NCI-H187 (cell line): ENCODE measurements at places on chromosomes 12 and 14.
A peak's percentile ranks its signal among the peaks of the same experiment; 100 is the strongest.

- DNase-seq: no peak
These were observed 518.7 kb downstream of the TMEM121 start for GRCh38 chr14:106044949-106045596.

DNA sequence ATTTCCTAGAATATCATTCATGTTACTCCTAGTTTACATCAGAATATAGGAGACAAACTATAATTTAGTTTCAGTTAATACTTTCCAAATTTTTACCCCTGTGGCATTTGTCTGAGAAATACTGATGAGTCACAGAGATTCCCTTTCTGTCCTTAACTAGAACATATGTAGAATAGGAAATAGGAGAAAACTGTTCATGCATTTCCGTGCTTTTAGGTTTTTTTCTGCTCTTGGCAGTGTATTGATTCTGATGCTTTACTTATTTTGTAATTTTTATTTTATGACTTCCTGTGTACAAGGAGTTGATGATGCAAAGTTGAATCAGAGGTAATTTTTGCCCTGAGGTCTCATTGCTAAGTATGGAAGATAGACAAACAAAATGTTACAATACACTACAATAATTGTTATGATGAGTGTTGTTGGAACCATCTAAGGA, 23.0 kb downstream of the MNAT1 start:
- DNase-seq: no peak

GRCh38 chr12:110314308-110314707, 33.3 kb downstream of the ATP2A2 start:
- DNase-seq: no peak

DNA sequence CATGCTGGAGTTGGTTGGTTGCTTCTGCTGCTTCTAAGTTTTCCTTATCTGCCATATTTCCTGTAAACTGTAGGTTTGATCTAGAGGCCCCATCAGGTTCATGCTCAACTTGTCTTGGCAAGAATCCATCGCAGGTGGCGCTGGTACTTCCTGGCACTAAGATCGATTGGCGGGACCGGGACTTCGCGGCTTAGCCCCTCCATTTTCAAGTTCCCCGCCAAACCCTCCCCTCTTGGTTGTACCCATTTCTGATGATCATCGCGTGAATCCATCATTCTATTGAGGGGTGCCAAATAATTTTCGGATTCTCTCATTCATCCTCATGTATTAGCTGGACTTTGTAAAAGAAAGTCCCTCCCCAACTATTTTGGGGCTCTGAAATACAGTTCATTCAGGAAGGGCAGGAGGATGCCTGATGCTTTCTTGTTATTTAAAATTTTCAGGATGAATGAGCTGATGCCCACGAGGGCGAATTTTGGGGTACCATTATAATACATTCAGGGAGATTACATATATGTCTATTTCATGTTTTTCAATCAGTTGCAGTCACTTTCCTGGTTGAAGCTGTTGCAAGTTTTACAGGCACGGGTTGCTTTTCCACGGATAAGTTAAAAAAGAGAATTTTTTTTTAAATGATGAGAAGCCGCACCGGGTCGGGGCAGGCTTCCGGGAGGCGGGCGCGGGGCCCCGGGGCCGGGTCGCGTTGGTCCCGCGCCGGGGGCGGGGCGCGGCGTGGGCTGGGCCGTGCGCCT, 395 bp upstream of the BRI3BP start:
- peak; percentile 66 for DNase-seq

- DNase-seq: no peak
These were observed 30.7 kb upstream of the HDAC7 start for GRCh38 chr12:47850153-47851084.

GRCh38 chr12:113425960-113426453, 3.8 kb downstream of the SDSL start:
- DNase-seq: no peak

- peak; percentile 6 for DNase-seq
These were observed 44.0 kb downstream of the ARMH4 start for GRCh38 chr14:58107947-58108552.

DNA sequence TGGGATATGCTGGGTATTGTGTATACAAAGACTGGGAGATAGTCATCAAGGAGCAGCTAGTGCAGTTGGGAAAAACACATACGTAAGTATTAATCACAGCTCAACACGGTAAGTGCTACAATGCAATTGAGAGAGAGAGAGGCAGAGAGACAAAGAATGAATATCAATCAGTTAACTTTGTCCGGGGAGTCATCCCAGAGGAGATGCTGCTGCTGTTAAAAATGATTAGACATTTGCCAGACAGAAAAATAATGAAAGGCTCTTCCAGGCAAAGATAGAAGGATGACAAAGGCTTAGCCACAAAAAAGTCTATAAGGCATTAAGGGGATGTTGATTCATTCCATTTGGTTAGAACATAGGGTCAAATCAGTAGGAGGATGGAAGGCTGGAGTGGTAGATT, 45.1 kb downstream of the AKAP6 start:
- DNase-seq: no peak
